ENCODE measurements at places on chromosomes 1 and 21.

GRCh38 chr21:28884481-28884880, 108.2 kb downstream of the LTN1 start:
- DNase-seq = no peak

DNA sequence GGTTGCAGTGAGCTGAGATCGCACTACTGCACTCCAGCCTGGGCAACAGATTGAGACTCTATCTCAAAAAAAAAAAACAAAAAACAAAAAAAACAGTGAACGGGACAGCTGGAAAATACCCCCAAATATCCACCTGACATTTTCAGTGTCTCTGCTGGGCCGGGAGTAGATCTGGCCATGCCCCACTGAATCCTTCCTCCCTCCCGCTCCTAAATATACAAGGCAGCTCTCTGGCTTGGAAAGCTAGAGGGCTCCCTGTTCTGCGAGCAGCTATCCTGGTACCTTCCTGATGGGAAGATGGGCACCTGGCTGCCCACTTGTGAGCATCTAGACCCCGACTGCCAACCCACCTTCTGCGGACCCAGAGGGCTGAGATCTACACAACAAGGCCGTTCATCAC, 21.4 kb downstream of the SPSB1 start:
- DNase-seq = no peak

DNA sequence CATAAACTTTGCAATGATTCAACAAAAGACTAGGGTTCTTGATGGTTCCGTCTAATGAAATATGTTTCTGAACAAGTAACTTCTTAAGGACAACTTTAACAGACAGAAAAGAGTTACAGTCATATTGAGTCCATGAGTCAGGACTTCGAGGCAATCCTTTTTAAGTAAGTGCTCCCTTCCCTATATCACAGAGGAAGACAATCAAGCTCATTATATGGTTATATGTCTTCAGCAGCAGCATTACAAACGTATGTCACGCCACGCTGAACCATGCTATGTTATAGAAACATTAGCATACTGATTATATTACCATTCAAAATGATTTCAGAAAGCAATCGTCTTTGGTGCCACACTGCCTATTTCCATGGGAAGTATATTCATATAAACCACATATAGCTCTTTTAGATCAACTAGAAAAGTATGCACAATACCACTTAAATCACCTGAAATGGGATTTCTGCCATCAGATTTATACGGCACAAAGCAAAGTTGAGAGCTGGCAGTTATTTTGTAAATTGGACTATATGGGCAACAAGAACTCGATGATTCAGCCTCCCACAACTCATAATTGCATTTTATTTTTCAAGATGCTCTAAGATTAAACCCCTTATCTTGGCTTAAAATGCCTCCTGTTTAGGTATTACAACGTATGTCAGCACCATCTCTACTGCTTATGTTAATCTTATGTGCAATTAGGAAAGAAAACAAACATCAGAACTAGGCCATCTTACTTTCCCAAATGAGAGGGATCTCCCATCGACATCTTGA, 111.3 kb upstream of the SAMSN1 start:
- no peak for DNase-seq

GRCh38 chr1:66348776-66349175, 185.2 kb upstream of the SGIP1 start:
- DNase-seq = no peak

GRCh38 chr1:46197964-46198811, at the start of gene POMGNT1:
TSS of gene POMGNT1 (minus strand) at chr1:46198434. CDS start at chr1:46197821, 613 bp downstream.
- DNase-seq = peak; percentile 81

Data from Calu3 (cell line).